ENCODE measurements at places on chromosomes 1 and 21.

DNA sequence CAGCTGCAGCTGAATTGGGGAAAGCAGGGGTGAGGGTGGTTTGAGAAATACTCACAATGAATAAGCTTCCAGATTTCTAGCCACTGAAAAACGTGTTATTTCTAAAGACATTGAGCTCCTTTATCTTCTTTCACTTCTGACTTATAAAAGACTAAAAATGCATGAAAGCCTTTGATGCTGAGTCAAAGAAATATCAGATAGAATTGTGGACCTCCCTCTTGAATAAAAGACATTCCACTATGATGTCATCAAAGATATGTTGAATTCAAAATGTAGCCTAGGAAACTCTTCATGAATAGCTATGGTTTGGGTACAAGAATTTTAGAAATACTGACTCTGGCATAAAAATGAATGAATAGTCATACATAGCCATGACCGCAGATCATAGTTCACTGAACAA is 44.7 kb upstream of the COL24A1 start:
- no peak for DNase-seq

- DNase-seq, result no peak
Observed at GRCh38 chr1:212477680-212478466, 45.2 kb downstream of the NENF start.

- DNase-seq, result no peak
Observed at GRCh38 chr1:24948079-24948827, 18.2 kb upstream of the RUNX3 start.

DNA sequence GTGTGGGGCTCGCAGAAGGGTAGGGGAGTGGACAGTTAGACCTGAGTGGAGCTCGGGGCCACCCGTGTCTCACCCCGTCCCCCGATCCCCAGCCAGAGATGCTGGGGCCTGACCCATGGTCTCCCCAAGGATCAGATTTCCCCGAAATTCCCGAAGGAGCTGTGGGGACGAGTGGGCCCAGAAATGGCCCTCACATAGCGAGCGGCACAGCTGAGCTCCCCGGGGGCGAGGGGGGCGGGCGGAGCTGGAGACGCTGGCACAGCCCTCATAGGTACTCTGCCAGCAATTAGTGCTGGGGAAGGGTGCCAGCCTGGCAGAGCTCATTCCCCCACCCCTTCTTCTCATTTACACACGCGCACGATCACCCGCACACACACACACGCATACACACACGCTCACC is 9.2 kb downstream of the CASZ1 start:
- no peak for DNase-seq

DNA sequence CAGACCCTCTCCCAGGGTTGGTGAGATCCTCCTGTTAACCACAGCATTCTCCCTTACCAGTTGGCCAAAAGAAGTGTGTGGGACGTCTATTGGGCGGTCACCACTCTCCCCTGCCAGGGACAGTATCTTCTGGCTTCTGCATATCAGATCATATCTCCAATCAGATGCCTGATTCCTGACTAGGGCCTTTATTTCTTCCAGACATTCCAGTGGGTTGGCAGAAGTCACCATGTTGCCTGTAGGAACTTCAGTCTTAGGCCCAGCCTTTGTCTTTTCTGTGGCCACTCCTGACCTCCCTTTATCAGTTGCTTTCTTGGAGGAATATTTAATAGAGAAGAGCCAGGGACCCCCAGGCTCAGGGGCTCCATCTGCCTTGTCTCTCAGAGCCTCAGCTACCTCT is 130.4 kb upstream of the F3 start:
- no peak for DNase-seq

DNA sequence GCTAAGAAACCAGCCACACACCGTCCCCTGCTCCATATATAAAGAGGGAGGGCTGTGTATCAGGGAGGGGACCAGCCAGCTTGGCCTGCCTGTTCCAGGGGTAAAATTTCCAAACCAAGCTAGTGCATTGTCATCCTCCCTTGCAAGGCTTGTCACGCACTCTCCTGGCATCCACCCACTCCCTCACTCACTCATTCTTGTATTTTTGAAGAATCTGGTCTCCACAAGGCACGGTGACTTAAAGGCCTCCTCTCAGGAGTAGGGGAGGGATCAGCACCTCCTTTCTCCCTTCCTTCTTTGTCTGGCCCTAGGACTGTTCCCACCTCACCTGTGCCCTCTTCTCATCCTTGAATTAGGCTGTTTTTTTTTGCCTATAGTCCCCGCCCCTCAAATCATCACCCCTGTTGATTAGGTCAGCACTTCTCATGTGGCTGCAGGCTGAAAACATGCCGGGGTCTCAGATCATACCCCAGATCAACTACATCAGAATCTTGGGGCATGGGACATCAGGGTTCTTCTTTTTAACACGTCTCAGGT is 5.0 kb downstream of the ABCA4 start:
- DNase-seq, result no peak

DNA sequence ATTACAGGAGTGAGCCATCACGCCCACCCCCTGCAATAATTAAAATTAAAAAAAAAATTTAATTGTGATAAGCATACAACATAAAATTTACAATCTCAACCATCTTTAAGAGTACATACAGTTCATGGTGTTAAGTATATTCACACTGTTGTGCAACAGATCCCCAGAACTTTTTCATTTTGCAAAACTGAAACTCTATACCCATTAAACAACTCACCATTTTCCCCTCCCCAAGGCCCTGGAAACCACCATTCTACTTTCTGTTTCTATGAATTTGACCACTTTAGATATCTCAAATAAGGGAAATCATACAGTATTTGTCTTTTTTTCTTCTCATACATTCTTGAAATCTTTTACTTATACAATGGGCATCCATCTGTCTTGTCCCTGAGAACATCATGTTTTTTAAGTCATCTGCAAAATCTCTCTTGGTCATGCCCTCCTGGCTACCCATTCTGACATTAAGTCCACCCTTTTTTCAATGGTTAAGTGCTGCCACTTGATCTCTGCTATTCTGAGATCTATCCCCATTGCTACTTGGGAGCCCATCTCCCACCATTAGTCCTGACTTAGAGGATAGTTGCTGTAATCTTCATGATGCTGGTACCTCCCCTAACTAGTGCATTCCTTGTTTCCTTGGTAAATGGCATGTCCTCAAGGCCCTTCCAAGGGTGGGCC is 39.4 kb upstream of the ZFYVE9 start:
- DNase-seq, result no peak

DNA sequence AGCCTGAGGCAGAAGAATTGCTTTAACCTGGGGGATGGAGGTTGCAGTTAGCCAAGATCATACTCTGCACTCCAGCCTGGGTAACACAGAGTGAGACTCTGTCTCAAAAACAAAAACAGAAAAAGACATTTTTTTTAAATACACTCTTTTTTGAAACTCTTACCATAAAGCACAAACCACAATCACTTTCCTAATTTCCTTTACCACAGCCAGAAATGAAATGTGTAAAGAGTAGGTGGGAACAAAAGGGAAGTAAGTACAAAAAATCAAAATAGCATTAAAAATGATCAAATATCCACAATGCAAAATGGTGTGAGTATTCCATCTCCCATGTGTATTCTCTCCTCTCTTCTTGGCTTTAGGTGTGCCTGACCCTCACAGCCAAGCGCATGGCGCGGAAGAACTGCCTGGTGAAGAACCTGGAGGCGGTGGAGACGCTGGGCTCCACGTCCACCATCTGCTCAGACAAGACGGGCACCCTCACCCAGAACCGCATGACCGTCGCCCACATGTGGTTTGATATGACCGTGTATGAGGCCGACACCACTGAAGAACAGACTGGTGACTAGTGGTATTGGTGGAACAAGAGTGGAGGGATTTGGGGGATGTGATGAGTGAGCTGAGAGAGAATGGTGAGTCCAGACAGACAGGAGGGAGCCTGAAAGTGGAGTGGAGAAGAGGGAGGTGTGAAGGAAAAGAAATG is 14.9 kb downstream of the ATP1A4 start:
- DNase-seq, result no peak

GRCh38 chr1:111281411-111281810 is 9.2 kb upstream of the CHIA start:
- DNase-seq, result no peak

DNA sequence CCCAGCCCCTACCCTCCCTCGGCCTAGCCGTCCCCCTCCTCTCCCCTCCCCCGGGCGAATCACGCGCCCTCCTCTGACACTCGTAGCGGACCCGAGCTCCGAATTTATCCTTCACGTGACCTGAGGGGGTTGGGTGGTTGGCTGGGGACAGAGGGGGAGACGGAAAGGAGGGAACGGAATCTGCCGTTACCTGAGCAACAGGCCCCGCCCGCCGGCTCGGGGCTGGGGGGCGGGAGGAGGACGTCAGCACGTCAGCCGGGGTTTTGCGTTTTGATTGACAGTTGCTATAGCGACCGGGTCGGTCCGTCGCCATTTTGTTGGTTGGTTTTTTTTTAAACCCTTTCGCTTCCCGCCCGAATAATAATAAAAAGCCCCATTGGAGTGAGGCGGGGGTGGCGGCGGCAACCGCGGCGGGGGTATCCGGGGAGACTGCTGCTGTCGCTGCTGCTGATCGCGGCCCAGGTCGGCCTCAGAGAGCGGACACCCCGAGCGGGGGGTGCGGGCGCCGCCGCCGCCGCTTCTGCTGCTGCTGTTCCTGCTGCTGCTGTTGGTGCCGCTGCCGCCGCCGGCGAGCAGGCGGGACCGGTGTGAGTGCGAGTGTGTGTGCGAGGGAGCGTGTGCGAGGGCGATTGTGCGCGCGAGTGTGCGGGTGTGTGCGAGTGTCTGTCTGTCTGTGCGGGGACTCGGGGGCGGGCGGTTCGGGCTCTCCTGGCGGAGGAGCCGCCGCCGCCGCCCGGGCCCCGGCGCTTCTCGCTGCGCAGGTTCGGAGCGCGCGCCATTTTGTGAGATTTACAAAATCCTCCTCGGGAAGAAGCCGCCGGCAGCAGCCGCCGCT is at the start of gene DYRK1A:
Gene DYRK1A, plus strand, starts transcription at position 292 of the 835 bp plus-strand sequence. CDS start 53,602 bp downstream, outside the sequence.
- peak; percentile 99 for DNase-seq

DNA sequence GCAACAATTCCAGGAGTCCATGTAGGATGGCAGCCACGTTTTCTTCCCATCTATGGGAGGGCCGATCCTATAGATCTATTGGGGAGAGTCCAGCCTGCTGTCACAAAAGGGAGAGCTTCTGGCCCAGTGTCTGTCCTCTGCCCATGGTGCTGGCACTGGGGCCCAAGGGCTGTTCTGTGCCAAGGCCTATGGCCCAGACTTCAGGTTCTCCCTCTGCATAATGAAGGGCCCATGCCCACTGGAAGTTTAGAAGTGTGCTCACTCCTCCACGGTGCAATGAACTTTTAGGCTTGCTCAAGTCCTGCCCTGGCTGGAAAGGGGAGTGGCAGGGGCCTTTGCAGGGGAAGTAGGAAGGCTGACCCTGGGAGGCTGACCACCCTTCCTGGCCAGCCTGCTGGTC is 44.1 kb upstream of the ATP2B4 start:
- no peak for DNase-seq

GRCh38 chr1:96843601-96844000 is 122.0 kb downstream of the PTBP2 start:
- DNase-seq, result no peak

DNA sequence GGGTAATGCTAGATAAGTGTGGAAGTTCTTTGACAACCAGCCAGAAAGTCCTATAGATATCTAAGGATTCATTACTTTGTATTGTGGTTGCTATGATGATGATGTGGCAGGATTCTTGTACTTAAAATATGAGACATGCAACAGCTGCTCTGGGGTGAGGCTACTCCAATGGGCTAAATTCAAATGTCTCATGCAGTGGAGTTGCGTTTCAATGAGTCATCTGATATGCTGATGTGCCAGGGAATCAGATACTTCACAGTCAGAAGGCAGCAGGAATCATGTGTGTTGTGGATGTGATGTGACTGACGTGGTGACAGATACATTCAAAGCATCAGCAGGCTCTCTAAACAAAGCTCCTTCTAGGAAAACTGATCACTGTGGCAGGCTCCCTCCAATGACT is 66.5 kb downstream of the TSEN15 start:
- no peak for DNase-seq

GRCh38 chr1:179031855-179032513 is 6.3 kb downstream of the FAM20B start:
- no peak for DNase-seq

DNA sequence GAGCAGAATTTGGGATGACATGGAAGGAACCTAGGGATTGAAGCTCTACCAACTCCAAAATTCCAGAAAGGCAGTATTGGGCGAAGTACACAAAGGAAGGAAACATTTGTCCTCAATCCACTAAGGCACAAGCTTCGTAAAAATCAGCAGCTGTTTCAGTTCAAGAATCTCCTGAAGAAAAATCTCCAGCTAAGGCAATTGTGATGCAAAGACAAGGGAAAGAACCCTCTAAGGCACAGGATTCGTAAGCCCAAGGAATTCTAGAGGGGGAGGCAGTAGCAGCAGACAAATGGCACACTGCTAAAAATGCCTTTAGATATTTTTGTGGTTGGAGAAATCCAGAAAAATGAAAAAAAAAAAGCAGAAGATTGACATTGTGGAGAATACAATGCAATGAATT is 64.5 kb upstream of the PLPPR5 start:
- DNase-seq, result peak; percentile 10

DNA sequence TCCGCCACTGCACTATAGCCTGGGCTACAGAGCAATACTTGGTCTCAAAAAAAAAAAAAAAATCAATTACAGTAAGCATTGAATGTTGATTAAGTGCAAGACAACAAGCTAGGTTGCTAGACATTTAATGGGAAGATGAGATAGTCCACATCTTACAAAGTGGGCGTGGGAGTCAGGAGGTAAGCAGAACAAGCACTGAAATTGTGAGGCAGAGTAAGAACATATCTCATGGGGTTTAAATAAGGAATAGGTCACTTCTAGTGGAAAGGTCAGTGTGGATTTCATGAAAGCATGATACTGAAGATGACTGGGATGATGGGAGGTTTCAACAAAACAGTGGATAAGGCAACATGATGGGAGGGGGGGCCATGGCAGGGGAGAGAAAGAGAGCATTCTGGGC is 1.9 kb upstream of the OLFML2B start:
- no peak for DNase-seq

DNA sequence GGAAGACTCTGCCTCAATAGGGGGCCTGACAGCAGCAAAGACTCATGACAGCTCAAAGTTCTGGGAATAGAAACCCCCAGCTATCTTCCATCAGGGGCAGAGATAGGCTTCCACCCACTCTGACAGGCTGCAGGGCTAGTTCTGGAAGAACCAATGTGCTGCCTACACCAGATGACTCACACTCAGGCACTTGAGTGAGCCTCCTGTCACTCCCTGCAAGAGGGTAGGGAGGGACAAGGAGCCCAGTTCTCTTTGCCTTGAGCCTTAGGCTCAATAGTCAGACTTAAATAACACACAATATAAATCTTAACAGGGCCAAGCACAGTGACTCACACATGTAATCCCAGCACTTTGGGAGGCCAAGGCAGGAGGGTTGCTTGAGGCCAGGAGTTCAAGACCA is 386.4 kb downstream of the HHAT start:
- no peak for DNase-seq

- DNase-seq, result no peak
Observed at GRCh38 chr21:36656138-36656537, 42.8 kb upstream of the SIM2 start.
